HFF-Myc (cell line): ENCODE measurements at places on chromosomes 3 and 15.

- no peak for DNase-seq
These were observed 201.3 kb upstream of the MRPL3 start for GRCh38 chr3:131704098-131704497.

- no peak for DNase-seq
These were observed 7.1 kb downstream of the CELSR3 start for GRCh38 chr3:48655606-48656005.

- DNase-seq = no peak
These were observed 127.4 kb downstream of the TFG start for GRCh38 chr3:100836661-100837060.

GRCh38 chr3:48634661-48635221 is 520 bp downstream of the SLC26A6 start:
- DNase-seq = peak; percentile 29

DNA sequence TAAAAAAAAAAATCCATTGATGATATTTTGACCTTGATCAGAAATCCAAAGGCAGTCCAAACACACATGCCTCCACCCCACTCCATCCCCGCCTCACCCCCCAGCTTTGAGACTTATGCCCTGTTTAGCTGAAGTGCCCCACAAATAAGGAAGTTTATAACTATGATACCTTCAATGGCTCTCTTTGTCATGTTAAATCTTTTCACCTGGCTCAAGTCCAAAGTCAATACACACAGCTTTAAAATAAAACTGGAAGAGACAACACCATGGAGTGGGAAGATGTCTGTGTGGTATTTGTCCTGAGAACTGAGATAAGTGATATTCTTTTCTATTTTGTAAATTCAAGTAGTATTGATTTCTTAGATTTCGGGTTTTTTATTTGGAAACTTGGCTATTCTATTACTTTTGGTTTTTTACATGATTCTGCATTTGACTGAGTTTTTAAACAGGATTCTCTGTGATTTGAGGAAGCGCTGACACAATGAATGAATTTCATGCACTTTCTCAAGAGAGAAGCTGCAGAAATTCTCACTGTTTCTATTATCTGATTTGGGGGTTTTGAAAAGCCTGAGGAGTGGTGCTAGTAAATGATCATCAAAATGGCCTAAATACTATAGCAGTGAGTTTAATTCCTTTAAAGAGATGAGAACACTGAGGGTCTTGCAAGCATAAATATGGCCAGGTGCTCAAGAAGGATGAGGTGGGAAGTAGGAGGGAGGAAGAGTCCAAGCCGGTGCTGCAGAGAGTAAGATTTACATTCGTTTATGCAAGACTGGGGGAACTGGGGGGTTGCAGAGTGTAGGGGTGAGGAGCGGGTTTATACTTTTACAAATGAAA is 5.2 kb downstream of the FOXB1 start:
- DNase-seq = no peak

DNA sequence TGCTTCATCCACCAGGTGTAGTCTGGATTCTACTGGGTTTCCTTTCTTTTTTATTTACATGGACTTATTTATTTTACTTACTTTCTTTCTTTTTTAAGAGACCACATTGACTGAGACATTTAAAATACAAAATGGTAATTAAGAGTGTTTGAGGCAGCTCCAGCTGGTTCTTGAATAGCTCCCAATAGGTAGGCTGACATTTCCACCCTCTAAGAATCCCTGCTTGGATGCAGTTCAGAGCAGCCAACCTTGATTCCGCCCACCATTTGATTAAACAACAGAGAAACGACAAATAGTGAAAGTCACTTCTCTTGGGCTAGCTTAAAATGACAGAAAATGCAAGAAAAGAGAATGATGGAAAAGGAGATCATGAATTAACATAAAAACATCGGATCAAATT is 270.5 kb downstream of the TUSC7 start:
- no peak for DNase-seq

GRCh38 chr3:11238880-11239279 is 33.3 kb upstream of the ATG7 start:
- peak; percentile 77 for DNase-seq

DNA sequence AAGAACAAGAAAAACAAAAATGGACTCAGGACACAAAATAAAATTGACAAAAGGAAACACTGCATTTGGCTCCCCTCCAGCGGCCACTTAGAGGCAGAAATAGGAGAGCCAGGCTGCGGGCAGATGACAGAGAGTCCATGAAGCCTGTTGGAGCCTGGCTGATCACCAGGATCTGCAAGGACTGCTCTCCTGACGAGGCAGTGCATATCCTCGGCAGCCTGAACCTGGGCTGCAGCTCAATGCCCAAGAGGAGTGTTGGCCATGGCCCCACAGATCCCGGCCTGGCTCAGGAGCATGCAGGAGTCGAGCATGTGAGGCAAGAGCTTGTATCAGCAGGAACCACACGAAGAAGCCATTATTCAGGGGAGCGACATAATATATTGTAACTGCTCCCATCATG is 199.8 kb downstream of the STT3B start:
- DNase-seq = no peak

DNA sequence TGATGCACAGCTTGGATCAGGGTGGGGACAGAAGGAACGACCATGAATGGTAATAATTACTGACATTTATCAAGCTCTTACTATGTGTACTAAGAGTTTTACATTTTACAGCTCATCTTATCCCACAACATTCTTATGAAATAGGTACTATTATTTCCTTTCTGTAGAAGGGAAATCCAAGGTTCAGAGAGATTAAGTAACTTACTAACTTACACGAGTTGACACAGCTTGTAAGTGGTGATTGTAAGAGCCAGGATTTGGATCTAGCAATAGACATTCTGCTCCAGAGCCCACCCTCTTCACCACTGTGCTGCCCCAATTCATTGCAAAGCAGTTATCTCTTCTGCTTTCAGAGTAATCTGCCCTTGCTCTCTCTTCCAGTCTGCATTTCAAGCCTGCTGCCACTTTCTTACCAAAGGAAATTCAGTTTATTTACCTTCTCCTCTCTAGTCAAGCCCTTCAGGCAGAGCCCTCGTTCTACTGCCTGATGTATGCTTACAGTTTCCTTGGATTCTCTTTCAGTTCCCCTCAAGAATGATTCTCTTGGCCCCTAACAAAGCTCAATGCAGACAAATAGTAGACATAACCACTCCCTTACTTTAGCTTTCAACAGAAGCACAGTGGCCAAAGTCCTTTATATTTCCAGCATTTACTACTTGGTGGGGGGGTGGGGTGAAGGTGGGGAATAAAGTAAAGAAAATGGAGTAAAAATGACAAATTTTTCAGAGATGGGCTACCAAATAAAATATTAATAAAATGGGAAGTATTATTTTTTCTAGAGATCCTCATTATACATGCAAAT is 65.8 kb downstream of the ATP8B4 start:
- DNase-seq = no peak

DNA sequence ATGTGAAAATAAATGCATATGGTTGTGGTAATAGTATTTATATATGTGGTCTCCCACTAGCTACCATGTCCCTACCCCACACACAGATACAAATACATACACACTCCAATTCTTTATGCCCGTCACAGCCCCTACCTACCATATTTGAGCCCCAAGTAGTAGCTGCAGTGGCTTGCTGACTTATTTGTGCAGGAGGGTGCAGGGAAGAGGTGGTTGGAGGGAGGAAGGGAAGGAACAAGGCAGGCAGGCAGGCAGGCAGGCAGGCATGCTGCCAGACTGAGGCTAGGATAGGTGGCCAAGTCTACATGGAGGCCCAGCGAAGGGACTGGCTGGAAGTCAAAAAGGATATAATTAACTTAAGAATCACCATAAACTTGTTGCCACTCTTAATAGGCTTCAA is 82.9 kb downstream of the SCN11A start:
- DNase-seq = no peak

DNA sequence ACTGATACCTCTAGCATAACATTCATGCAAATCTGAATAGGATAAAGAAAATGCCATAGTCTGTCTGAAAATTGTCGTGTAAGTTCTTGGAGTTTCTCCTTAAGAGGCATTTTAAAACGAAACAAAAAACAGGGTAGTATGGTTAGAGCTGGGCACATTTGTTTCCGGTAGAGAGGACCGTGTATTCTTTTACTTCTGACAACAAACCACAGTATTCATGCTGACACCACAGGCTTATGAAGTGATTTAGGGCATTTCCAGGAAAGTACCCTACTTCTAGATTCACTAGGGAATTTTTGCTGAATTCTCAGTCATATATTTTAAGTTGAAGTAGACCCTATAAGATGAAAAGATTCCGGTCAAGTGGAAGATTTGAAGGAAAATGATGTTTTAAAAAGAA is 541.3 kb downstream of the UNC13C start:
- DNase-seq = no peak

- peak; percentile 70 for DNase-seq
These were observed 16.2 kb downstream of the RFT1 start for GRCh38 chr3:53114011-53114400.

GRCh38 chr3:48881006-48881405 is 17.7 kb downstream of the SLC25A20 start:
- DNase-seq = no peak

- no peak for DNase-seq
These were observed 69.5 kb downstream of the CCR1 start for GRCh38 chr3:46138581-46138980.

GRCh38 chr15:100332231-100332630 is 9.5 kb downstream of the ADAMTS17 start:
- DNase-seq = no peak

DNA sequence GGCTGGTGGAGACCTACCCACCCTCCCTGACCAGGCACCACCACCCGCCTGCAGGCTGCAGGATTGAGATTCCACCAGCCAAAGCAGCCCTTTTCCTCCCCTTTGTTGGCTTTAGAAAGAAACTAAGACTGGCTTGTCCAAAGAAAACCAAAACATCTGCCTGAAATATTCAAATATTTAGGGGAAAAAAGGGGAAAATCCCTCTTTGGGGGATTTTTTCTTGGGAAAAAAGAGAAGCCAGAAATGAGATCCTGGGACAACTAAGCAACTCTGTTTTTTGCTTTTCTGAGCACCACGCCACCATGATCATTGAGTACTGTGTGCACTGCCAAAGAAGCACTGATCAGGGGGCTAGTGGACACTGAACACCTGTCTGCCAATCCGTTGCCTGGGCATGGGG is 2.6 kb downstream of the DCLK3 start:
- DNase-seq = no peak

DNA sequence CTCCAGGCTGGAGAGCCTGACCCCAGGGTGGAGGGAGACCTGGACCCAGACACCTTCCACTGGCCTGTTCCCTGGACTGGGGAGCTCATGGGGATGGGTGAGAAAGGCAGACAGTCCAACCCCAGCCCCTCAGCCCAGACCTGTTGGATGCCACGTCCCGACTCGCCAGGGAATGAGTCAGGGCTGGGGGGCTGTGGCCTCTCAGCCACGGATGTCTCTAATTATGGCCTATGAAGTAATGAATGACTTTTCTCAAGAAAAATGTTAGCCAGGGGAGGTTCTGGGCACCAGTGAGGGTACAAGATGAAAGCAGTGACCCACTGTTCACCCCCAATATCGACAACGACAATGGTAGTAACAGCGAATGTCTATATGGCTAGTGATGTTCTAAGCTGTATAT is 107.0 kb upstream of the RPL32 start:
- DNase-seq = no peak

- no peak for DNase-seq
These were observed 503.5 kb downstream of the FGF12 start for GRCh38 chr3:192223815-192224214.

DNA sequence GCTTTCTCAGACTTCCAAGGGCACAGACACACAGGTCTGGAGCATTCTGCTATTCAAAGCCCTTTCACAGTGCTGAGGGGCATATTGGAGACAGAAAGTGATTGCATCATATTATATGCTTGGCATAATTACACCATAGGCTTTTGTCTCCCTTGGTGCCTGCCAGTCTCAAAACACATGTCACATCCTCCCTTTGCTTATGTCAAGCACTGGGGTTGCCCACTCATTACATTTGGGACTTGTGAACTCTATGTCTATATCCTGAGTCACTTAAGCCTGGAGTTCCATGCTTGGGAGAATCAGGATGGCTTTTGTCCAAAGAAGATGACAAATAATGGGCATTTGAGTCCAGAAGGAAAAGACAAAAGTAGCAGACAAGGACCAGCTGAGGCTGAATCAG is 12.3 kb upstream of the PDZRN3 start:
- no peak for DNase-seq

DNA sequence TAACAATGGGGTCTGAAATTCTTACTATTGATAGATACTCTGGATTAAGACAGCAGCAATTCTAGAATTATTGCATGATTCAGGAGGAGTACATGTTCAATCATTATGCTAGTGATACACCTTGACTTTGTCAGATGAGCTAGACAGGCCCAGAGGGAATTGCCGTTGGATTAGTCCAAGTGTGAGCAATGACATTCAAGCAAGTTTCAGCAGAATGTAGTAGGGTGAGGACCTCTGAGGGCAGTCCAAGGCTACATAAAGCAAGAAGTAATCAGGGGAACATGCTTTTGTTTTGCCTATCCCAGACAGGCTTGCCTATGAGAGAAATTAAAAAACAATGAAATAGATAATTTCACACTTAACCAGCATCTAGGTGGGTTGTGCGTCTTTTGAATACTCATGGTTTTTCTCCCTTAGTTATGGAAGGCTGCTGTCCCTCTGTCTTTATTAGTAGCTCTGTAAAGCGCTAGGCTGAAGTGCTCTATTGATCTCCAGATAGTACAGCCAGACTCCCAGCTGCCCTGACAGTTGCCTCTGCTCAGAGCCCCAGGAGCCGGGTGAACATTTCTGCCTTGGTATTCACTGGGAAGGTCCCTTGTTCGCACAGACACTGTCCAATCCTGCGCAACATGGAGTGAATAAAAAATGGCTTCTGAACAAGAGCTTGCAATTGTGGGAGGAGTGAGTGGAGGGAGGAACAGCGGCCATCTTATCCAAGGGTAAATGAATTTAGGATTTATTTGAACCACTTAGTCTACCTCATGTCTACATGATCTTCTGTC is 316.6 kb upstream of the ONECUT1 start:
- DNase-seq = no peak

DNA sequence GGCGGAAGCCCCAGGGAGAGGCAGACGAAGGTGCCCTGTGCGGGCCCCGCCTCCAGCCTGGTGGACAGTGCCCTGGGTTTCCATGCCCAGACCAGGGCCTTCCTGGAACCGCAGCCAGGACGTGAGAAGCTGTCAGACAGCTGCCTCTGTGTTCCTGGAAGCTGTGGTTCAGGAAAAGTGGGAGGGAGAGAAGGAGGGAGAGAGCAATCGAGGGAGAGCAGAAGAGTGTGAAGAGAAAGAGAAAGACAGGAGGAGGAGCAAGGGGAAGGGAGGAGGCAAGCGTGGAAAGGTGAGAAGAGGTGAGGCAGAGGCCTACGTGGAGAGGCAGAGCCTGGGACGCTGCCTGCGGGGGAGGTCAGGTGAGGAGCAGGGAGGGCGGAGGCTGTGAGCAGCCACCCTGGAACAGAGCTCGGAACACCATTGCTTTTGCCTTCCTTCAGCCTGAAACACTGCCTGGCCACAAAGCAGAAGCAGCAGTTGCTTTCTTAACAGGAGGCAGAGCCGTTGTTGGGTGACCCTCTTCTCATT is 18.6 kb downstream of the ZDHHC19 start:
- DNase-seq = no peak
